ENCODE measurements at places on chromosomes 3 and 15.

GRCh38 chr15:81516012-81516411 lies 142.0 kb upstream of the TMC3 start:
- no peak for DNase-seq

GRCh38 chr15:87416591-87417257 lies 839.8 kb downstream of the NTRK3 start:
- no peak for DNase-seq

- no peak for DNase-seq
Measured at GRCh38 chr3:170002231-170002630, 35.6 kb upstream of the GPR160 start.

GRCh38 chr3:12993517-12994356 lies 79.5 kb downstream of the IQSEC1 start:
- no peak for DNase-seq

GRCh38 chr3:72338942-72339669 lies 509.1 kb downstream of the SHQ1 start:
- DNase-seq: no peak

DNA sequence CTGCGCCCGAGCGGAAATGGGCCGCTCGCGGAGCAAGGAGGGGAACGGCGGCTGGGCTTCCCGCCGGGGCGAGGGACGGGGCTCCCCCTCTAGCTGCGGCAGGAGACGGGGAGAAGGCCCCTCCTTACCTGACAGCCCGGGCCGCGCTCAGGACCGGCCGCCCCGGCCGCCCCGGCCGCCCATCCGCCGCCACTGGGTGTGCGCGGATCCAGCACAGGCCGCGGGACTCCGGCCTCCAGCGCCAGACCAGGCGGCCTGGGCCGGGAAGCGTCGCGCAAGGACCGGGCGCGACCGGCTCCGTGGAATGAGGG lies 296 bp downstream of the TPRA1 start:
- no peak for DNase-seq

DNA sequence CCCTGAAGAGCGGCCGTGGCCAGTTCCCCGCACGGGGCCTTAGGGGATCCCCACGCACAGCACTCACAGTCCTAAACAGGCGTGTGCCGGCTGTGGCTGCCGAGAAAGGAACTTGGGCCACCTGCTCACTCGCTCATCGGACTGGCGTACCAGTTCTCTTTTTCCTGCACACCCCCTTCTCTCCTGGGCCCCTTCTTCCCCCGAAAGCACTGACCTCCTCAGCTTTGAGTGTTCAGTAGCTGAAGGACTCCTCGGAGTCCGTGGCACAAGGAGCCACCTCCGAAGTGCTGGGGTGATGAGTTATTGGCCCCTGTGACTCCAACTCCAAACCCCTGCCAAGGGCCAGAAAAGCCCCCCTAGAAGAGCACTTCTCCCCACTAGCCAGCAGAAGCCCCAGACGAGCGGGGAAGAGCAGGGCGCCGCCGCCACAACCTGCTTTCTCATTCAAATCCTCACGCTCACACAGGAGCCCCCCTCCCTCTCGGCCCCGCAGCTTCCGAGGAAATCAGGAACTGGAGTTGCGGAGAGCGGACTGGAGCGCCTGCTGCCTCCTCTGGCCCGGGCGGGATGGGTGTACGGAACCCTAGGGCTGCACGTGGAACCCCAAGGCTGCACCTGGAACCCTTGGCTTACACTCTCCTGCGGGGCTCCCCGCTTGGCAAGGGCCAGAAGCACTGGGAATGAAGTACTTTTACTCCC lies at the start of gene PLCH1:
PLCH1 (minus strand) TSS at position 446 of the 699 bp plus-strand sequence. CDS start 40,847 bp downstream, outside the sequence.
- DNase-seq: peak; percentile 13

DNA sequence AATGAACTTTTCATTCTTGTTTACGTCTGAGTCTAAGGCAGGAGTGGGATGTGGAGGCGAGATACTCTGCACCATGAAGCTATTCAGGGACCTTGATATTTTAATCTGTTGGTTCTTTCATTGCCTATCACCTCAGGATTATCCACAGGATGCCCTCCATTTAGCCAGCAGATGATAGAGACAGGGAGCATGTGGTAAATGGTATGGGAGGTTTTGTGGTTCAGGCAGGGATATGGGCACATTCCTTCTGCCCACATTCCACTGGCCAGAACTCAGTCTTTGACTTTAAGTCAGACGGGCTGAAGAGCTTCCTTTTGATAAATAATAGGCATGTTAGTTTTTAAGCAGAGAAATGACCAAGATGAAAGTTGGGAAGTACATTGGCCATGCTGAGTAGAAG lies 548.0 kb upstream of the CCDC54 start:
- no peak for DNase-seq

- no peak for DNase-seq
Measured at GRCh38 chr3:122031123-122031468, 9.0 kb upstream of the ILDR1 start.

- DNase-seq: no peak
Measured at GRCh38 chr3:126807795-126808194, 103.8 kb downstream of the CHCHD6 start.

GRCh38 chr3:32288819-32289218 lies 50.3 kb downstream of the CMTM8 start:
- DNase-seq: no peak

GRCh38 chr3:51585197-51585596 lies 46.7 kb downstream of the RAD54L2 start:
- DNase-seq: no peak

GRCh38 chr15:41921167-41921566 lies 27.3 kb upstream of the SPTBN5 start:
- no peak for DNase-seq

GRCh38 chr3:54047568-54047967 lies 74.8 kb upstream of the CACNA2D3 start:
- DNase-seq: no peak

- DNase-seq: no peak
Measured at GRCh38 chr15:94182883-94183282, 48.5 kb upstream of the MCTP2 start.

- no peak for DNase-seq
Measured at GRCh38 chr3:98754483-98754882, 8.7 kb upstream of the ST3GAL6 start.

GRCh38 chr15:83322061-83322460 lies 37.6 kb upstream of the BNC1 start:
- no peak for DNase-seq

DNA sequence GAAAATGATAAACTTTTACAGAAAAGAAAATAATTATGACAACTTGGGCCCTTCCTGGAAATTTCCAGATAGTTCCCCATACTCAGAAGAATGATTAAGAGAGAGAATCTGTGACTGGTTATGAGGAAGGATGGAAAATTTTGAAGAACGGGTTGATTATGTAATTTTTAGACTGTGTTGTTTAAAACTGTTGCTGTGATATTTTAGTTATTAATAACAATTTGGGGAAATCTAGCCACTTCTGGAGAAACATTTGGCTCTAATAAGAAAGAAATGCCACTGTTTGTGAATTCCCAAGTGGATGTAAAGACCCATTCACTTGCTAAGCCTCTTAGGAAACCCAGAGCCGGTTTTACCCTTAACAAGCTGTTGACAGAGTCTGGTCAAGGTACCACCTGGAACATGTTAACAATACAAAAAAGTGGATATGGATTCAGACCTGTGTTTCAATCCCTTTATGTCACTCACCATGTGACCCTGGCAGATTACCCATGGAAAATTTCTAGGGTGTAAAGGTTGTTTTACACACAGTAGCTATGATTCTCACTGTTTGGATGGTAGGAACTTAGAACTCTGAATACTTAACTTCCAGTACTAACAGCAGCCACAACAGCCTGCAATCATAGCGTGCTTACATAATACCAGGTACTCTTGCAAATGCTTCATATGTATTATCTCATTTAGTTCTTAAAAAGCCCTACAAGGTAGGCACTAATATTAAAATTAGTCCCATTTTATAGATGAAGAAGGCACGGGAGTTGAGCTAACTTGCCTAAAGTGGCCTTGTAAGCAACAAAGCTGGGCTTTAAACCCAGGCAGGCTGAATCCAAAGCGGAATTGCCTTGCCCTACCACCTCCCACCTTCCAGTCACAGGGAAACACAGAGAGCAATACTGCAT lies 32.0 kb downstream of the ZBTB38 start:
- no peak for DNase-seq
